T-helper 22 cell (primary cell): ENCODE measurements at places on chromosomes 3 and 15.

DNA sequence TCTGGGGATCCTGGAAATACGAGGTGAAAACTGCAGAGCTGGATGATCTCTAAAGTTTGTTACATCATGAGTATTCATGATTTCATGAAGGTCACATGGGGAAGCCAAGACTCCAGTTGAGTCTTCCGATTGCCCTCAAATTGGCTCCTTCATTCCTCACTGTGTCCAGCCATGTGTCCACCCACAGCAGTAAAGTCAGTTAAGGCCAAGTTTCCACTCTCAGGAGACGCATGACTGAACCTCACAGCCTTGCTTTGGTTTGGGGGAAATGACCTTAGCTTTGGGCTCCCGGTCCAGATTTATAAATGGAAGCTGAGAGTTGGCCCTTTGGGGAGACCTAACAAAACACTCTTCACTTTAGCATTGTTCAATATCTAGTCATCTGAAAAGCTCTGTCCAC, 289.7 kb upstream of the MCTP2 start:
- no peak for DNase-seq

DNA sequence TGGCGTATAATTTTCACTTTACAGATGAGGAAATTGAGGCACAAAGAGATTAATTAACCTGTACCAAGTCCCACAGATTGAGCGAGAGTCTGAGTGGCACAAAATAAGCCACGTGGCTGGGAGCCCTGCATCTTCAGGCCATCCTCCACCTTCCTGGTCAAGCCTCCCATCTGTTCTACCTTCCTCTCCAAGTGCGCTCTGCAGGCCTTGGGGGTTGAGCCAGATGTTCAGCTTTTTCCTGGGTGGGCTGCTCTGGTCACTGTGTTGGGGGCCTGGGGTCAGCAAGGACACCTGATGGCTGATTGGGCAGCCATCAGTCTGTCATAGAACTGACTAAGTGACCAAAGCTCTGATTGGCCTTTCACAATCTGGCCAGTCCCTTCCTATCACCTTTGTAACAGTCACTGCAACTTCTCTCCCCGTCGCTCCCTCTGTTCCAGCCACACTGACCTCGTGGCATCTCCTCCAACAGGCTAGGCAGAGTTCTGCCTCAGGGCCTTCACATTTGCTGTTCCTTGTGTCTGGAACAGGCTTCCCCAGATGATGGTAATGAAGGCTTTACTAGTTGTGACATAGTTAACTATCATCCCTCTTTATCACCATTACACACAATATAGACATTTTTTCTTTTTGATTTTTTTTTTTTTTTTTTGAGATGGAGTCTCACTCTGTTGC, 46.8 kb downstream of the SCN5A start:
- DNase-seq, result no peak

DNA sequence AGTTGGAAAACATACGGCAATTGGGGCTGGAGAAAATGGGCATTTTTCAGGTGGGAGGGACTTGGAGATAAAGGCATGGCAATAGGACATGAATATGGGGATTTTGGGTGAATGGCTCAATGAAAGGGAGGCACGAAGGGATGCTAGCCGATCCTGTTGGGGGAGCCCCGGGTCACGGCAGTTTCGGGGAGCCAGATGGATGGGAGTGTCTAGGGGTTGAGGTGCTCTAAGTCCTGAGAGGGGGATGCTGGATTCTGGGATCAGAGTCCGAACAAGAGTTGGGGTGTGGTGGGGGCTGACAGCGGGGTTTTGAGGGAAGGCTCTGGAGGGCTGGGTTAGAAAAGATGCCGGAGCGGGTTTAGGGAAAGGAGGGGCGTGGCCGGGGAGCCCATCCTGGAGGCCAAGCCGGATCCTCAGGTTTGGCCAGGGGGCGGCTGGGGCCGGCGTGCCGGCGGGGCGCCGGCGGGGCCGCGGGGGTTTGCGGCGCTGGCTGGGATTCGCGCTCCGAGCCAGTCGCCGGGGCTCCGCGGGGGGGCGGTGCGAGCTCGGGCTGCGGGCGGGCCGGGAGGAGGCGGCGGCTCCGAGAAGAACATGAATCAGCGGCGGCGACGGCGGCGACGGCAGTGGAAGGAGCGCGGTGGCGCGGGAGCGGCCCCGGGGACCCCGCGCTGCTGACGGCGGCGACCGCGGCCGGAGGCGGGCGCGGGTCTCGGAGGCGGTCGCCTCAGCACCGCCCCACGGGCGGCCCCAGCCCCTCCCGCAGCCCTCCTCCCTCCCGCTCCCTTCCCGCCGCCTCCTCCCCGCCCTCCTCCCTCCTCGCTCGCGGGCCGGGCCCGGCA, at the start of gene TYRO3:
Gene TYRO3 (plus strand): TSS at position 813 of the 839 bp plus-strand sequence. CDS start 46 bp downstream, outside the sequence.
- peak; percentile 69 for DNase-seq

DNA sequence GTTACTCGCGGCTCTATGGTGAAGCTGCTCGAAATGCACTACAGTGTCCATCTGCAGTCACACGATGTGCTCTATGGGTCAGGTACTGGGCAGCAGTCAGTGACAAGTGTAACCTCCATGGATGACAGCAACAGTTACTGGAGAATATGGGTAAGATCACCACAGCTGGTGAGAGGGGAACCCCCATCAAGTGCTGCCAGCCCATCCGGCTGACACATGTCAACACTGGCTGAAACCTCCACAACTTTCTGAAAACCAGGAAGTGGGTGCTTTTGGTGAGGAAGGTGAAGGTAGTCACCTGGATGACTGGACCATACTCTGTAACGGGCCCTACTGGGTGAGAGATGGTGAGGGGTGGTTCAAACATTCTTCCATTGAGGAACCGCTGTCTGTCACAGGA, 87.4 kb upstream of the C15orf39 start:
- no peak for DNase-seq

GRCh38 chr3:141863491-141863890, 13.0 kb upstream of the ATP1B3 start:
- no peak for DNase-seq

- no peak for DNase-seq
Observed at GRCh38 chr3:179510496-179510895, 52.2 kb upstream of the ACTL6A start.

- no peak for DNase-seq
Observed at GRCh38 chr3:168843481-168843880, 747.8 kb upstream of the GOLIM4 start.

DNA sequence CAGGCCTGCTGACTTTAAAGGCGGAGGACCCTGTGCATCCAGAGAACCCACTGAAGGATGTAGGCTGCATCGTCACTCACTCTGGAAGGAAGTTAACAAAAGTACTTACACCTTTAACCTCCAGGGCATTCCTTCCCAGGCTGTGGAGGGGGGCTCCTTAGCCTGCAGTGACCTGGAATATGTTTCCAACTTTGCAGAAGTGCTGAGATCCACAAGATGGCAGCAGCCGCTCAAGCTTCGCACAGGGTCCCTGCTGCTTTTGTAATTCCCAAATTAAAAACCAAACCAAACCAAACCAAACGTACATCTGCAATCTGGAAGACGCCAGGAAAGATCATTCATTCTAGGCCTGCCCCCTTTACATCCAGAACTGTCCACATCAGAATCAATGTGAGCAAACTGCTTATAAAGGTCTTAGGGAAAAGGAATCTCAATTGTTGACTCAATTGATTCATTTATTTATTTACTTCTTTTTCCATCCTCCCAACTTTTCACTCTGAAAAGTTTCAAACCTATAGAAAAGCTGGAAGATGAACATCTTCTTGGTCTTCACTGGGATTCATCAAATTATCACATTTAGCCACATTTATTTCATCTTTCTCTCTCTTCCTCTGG, 70.5 kb upstream of the KLHL25 start:
- DNase-seq, result no peak

GRCh38 chr3:71563827-71564226, 19.7 kb downstream of the FOXP1 start:
- no peak for DNase-seq

DNA sequence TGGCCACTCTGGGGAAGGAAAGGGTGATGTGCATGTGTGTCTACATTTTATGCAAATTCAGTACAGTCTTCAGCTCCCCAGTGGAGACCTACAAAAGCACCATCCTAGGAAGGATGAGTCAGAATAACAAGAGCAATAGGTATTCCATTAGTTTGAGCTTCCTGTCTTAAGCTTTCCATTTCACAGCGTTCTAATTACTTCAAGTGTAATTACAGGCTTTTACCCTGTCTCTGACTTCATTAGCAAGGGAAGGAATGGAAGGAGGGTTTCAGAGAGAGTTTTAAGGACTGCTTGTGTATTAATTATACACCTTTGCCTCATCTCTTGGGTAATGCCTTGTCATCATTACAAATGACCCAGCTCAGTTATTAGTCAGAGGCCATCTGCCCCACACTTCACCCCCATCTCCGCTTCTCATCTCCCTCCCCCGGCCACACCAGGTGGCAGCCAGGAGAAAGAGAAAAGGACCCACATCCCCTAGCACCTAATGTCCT, 202.8 kb upstream of the MRPL3 start:
- no peak for DNase-seq

DNA sequence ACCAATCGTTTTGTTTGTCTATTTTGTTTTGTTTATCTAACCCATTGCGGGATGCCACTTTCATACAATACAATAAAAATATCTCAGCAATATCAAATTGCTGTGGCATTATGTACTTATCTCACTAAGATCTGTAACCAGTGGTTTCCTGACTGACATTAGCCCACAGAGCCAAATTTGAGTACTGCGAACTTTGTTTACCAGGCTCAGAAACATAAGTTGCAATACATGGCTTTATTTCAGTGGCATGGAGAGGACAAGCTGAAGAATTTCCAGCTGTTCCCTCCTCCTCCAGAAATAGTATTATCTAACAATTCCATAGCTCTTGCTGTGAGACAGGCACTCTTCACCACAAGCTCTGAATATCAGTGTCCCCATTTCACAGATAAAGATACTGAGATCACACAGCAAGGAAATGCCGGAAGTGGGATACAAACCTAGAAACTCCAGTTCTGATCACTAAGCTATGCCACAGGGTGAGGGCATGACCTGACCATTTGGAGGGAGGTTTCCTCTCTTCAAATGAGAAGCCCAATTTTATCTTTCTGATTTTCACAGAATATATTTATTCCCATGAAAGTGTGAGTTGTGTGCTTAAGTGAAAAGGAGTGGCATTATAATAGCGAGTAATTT, 469.9 kb upstream of the CBLB start:
- DNase-seq, result no peak

- DNase-seq, result no peak
Observed at GRCh38 chr3:147409143-147410115, at the start of gene ZIC1. ZIC1 (plus strand) TSS chr3:147409365; CDS start chr3:147410113, 748 bp downstream.

- no peak for DNase-seq
Observed at GRCh38 chr3:127066635-127067034, 83.7 kb downstream of the PLXNA1 start.

DNA sequence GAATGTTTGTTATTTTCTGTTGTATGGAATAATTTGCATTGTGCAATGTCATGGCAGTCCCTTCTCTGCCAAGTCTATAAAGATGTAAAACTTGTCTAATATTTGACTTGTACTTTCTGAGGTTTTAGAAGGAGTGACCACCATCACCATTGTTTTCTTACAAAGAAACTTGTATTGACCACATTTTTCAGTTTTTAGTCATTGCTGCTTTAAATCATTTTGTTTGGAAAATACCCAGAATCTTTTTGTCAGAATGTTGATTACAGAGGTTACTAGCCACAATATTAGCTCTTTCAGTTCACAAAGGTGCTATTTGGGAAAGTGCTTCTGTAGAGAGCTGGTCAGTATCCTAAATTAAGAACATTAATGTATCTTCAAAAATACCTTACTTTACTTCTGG, 532.4 kb upstream of the GBE1 start:
- no peak for DNase-seq

DNA sequence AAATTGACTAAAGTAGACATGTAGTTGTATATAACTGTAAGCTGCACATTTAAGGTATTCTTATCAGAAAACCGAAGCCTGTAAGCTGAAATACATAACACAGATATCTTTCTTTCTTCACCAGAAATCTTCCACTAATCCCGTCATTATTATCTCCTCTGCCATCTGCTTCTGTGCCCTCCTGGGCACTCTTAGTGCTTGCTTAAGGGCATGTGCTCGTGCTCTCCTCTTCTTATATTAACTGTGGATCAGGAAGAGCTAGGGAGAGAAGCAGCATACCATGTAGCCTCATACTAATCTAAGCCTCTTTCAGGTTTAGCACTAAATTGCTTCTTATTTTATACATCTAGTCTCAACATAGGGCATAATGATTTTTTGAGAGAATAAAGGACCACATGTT, 60.8 kb downstream of the RIOX2 start:
- no peak for DNase-seq

DNA sequence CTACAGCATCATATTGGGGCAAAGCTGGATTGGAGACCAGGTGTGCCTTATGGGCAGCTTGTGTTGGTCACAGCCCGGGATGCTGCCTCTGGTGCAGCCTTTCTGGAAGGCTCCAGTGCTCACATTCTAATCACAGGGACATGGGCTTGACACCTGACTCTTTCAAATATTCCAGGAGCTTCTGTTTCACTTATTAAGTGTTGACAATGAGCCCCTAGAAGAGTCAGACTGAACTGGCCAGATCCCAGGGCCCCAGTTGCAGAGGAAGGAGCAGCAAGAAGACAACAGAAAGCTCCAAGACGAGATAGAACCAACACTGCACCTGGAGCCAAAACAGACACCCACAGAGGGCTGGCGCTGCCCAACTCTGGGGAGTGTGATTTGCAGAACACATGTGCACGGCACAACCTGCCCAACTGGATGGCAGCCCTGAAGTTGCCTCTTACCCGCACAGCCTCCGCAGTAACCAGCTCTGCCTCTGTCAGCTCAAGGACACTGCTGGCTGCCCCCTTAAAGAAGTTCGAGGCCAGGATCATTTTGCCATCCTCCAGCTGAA, 30.3 kb downstream of the ALDH1L1 start:
- no peak for DNase-seq

DNA sequence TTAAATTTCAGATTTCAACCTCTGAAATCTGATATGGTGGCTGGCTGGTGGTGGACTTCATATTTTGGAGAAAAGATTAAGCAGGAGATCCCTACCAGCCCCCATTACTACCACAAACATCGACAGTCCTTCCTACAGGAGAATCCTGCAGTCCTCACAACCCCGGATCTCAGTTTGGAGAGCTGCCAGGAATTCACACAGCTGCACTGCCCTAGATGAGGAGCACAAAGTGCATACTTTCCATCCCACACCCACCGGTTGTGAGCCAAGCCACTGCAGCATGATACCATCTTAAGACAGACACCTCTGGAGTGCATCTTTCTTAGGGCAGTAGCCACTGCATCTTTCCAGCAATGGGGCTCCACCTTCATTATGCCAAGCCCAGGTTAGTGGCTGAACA, 185.5 kb upstream of the GPR149 start:
- DNase-seq, result no peak

DNA sequence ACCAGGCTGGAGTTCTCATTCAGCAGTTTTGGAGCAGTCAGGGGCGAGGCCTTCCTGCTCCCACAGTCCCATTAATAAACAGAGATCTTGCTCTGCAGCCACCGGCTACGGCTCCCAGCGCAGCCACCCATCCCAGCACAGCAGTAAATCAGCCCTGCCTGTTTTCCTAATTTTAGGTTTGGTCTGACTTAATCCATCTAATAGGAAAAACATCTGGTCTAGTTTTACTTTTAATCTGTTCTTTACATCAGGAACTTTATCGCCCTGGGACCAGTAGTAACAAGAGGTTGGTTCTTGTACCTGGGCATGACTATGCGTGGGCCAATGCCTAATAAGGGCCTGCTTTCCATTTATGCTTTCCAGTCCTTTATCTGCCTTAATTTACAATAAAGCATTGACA, 264.0 kb upstream of the DPH6 start:
- no peak for DNase-seq

- DNase-seq, result no peak
Observed at GRCh38 chr15:62301993-62302675, 137.0 kb upstream of the C2CD4B start.
